ENCODE measurements at places on chromosomes 3 and 15. TPM values are rescaled to one million over a fixed set of nuclear protein-coding genes. Genes with fewer than 3 reads are reported as not detected.

CYP8B1 gene
- not detected for polyA plus RNA-seq

DNA sequence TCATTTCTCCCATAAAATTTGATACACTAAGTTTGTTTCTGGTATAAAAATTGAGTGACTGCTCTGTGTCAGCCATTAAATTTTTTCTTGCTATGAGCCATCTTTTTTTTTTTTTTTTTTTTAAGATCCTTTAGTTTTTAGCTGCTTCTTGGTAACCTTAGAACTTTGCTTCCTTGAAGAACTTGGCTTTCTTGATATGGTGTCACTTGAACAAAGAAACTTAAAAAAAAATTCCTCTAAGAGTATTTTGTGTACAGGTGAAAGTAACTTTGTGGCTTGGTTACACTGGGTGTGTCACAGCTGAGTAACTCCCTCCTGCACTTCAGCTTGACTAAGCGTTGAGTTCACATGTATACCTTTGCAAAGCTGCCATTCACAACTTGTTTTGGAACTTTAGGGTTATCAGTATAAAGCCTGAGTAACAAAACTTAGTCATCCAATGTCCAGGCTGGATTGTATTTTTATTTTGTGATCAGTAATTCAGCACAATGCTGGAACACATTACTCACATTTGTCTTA, 6.5 kb downstream of the CHD2 start:
- H3K4me1 ChIP-seq: peaks cover 72% of the 10 kb centered on the region
- H3K27ac ChIP-seq: no peak overlapping the region
- H3K36me3 ChIP-seq: peaks cover 4% of the 10 kb centered on the region
- peak overlapping the region; percentile 98 for H3K4me3 ChIP-seq
- no peaks in the 10 kb centered on the region for H3K27me3 ChIP-seq

GRCh38 chr15:79769069-79769481, 127.7 kb downstream of the MTHFS start:
- no peaks in the 10 kb centered on the region for H3K36me3 ChIP-seq
- peak; percentile 10 for DNase-seq
- H3K27ac ChIP-seq: no peak overlapping the region
- H3K4me3 ChIP-seq: no peak overlapping the region

- H3K27me3 ChIP-seq: no peaks in the 10 kb centered on the region
- H3K4me3 ChIP-seq: no peak overlapping the region
- no peaks in the 10 kb centered on the region for H3K4me1 ChIP-seq
- no peaks in the 10 kb centered on the region for H3K36me3 ChIP-seq
These were observed 176.6 kb downstream of the VGLL3 start for GRCh38 chr3:86814321-86814720.

- H3K27ac ChIP-seq: no peak overlapping the region
- H3K4me3 ChIP-seq: no peak overlapping the region
- no peaks in the 10 kb centered on the region for H3K27me3 ChIP-seq
These were observed 97.8 kb downstream of the DNAH12 start for GRCh38 chr3:57446318-57446841.

- H3K27me3 ChIP-seq: no peaks in the 10 kb centered on the region
- H3K27ac ChIP-seq: no peak overlapping the region
- no peaks in the 10 kb centered on the region for H3K4me1 ChIP-seq
- no peak overlapping the region for H3K4me3 ChIP-seq
- no peak for DNase-seq
These were observed 563.8 kb upstream of the ROBO1 start for GRCh38 chr3:80331494-80332170.

- no peaks in the 10 kb centered on the region for H3K36me3 ChIP-seq
- peak overlapping the region; percentile 60 for H3K27ac ChIP-seq
- no peak for DNase-seq
- peaks cover 27% of the 10 kb centered on the region for H3K4me1 ChIP-seq
These were observed 2.0 kb upstream of the NR1I2 start for GRCh38 chr3:119779731-119780383.

AHSG gene
- polyA plus RNA-seq: not detected

GRCh38 chr3:41159588-41160189, 39.6 kb upstream of the CTNNB1 start:
- no peak overlapping the region for H3K27ac ChIP-seq
- H3K4me1 ChIP-seq: peaks cover 6% of the 10 kb centered on the region

GRCh38 chr3:151863611-151864010, 9.8 kb upstream of the SUCNR1 start:
- no peaks in the 10 kb centered on the region for H3K36me3 ChIP-seq
- H3K27ac ChIP-seq: no peak overlapping the region
- DNase-seq: no peak
- H3K4me1 ChIP-seq: no peaks in the 10 kb centered on the region

- no peaks in the 10 kb centered on the region for H3K4me1 ChIP-seq
- H3K4me3 ChIP-seq: no peak overlapping the region
- H3K27ac ChIP-seq: no peak overlapping the region
These were observed 161.2 kb downstream of the OTOL1 start for GRCh38 chr3:161657786-161658185.

- no peaks in the 10 kb centered on the region for H3K36me3 ChIP-seq
- DNase-seq: no peak
- no peaks in the 10 kb centered on the region for H3K27me3 ChIP-seq
- H3K27ac ChIP-seq: no peak overlapping the region
These were observed 714.3 kb upstream of the CFAP20DC start for GRCh38 chr3:59764171-59764570.

DNA sequence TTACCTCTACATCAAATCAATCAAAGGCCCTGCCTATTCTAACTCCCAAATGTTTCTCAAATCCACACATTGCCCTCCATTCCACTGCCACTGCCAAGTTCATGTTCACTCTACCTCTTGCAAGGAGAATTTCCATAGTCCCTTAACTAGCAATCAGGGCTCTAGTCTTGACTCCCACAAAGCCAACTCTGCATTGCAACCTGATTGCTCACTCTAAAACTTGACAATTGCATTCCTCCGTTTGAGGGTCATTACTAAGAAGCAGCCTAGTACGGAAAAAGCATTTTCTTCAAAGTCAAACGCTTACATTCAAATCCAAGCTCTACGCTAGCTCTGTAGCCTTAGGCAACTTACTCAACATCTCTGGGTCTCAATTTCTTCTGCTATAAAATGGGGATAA, 1.2 kb downstream of the CPA3 start:
- H3K27ac ChIP-seq: no peak overlapping the region
- H3K27me3 ChIP-seq: no peaks in the 10 kb centered on the region
- DNase-seq: no peak
- no peak overlapping the region for H3K4me3 ChIP-seq
- H3K36me3 ChIP-seq: no peaks in the 10 kb centered on the region

SELENOK gene
- polyA plus RNA-seq: 96.4 TPM

Measured in CD14-positive monocyte (primary cell).